Dorsolateral prefrontal cortex (tissue), 122 donors: ENCODE measurements at places on chromosomes 6 and 20. TPM values are rescaled to one million over a fixed set of nuclear protein-coding genes. Genes with fewer than 3 reads are reported as not detected.

Gene REV3L
- total RNA-seq: 87.4 TPM

- no peak for DNase-seq
These were observed 144.5 kb downstream of the CDH26 start for GRCh38 chr20:60102665-60103210.

- no peak for DNase-seq
These were observed 90.1 kb downstream of the CAP2 start for GRCh38 chr6:17483391-17484016.

Gene GPX6
- total RNA-seq: not detected

GRCh38 chr6:7933794-7934193 is 23.2 kb upstream of the TXNDC5 start:
- no peak for DNase-seq

Gene ACOT13
- 27.5 TPM for total RNA-seq

Gene EYA2
- 14.5 TPM for total RNA-seq

Gene GNL1
- 79.6 TPM for total RNA-seq

DNA sequence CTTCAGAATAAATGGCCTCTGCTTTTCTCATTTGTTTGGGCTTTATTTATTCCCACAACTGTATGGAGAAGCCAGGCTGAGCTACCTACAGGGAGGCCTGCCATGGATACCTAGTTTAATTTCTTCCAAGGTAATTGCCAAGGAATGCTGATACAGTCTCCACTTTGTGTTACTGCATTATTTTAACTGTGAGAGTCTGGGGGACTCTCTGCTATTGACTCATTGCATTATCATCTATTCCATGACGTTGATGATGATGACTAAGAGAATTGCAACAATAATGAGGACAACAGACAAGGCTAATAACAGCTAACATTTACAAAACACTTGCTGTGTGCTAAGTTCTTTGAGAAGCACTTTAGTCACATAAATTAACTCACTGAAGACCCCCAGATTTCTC is 88.3 kb upstream of the COL21A1 start:
- DNase-seq: no peak

GRCh38 chr6:100473182-100473581 is 8.5 kb upstream of the SIM1 start:
- DNase-seq: no peak

GRCh38 chr20:6829510-6830116 is 62.1 kb downstream of the BMP2 start:
- no peak for DNase-seq

DNA sequence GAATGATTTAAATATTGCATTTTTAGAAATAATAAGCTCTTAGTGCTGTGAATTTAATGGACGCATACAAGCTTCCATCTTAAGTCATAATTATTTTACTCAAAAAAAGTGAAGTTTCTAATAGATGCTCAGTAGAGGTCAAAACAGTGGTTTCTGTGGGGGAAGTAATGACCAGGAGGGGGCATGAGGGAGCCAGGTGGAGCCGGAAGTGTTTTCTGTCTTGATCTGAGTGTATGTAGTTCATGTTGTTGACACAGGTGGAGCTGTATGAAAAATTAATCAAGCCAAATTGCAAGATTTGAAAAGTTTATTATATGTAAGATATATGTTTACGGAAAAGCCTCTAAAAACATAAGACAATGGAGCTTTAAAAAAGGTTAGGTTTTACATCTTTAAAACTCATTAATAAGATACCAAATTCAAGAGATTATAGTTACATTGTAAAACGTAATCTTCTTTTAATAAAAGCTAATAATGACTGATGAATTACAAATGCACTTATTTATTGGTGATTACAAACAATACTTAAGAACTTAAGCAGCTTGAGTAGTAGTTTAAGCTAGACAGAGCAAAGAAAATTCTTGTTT is 68.0 kb downstream of the PLAGL1 start:
- DNase-seq: no peak

- DNase-seq: no peak
These were observed 102.6 kb downstream of the CDC5L start for GRCh38 chr6:44489910-44490604.

Gene IGF2R
- total RNA-seq: 48.0 TPM

DNA sequence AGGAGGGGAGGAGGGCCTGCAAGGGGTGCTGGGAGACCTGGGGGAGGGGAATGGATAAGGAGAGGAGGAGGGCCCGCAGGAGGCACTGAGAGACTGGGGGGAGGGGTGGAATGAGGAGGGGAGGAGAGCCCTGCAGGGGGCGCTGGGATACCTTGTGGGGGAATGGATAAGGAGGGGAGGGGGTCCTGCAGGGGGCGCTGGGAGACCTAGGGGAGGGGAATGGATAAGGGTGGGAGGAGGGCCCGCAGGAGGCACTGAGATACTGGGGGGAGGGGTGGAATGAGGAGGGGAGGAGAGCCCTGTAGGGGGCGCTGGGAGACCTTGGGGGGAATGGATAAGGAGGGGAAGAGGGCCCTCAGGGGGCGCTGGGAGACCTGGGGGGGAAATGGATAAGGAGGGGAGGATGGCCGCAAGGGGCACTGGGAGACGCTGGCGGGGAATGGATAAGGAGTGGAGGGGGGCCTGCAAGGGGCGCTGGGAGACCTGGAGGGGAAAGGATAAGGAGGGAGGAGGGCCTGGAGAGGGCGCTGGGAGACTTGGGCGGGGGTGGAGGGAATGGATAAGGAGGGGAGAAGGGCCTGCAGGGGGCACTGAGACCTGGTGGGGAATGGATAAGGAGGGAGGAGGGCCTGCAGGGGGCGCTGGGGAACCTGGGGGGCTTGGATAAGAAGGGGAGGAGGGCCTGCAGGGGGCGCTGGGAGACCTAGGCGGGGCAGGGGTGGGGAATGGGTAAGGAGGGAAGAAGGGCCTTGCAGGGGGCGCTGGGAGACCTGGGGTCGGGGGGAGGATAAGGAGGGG is 1.3 kb upstream of the CTCFL start:
- no peak for DNase-seq

DNA sequence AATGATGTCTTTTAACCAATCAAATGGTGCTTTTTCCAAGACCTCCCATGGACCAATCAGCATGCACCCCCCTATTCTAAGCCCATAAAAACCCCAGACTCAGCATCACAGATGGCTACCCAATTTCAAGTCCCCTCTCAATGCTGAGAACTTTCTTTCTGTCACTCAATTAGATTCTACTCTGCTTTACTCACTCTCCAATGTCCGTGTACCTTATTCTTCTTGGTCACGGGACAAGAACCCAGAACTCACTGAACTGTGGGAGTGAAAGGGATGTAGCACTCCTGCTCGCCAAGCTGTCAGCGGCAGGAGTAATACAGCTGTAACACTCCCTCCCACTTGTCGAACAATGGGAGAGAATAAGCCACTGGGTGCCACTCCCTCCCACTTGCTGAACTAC is 20.8 kb upstream of the MAP7 start:
- no peak for DNase-seq

DNA sequence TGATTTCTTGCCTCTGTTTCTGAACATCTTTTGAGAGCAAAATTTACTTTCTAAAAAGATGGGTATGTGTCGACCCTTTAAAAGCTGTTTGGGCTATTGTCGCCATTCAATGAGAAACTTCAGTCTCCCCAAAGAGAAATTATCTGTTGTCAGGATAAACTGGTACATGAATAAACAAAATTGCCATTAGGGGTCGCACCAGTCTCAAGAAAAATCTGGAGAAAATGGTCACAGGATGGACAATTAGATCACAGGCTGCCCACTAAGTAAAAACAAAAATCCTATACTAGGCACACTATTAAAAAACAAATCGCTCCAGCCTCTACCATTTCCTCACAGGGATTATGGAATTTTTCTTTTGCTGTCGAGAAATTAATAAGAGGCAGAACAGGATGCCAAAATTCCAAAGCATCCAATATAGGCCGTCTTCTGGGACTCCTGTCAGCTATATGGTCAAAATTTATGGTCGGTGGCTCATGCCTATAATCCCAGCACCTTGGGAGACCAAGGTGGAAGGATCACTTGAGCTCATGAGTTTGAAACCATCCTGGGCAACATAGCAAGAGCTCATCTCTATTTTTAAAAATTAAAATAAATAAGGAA is 5.5 kb upstream of the HLA-E start:
- DNase-seq: no peak

GRCh38 chr6:90375681-90376439 is 79.2 kb upstream of the BACH2 start:
- no peak for DNase-seq

DNA sequence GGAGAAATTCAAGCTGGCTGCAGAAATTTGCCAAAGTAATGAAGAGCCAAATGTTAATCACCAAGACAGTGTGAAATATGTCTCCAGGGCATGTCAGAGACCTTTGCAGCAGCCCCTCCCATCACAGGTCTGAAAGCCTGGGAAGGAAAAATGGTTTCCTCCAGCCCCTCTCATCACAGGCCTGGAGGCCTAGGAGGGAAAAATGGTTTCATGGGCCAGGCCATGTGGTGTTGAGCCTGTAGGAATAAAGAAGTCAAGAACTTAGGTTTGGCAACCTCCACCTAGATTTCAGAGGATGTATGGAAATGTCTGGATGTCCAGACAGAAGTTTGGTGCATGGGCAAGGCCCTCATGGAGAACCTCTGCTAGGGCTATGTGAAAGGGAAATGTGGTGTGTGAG is 185.0 kb downstream of the SLC35F1 start:
- DNase-seq: no peak

DNA sequence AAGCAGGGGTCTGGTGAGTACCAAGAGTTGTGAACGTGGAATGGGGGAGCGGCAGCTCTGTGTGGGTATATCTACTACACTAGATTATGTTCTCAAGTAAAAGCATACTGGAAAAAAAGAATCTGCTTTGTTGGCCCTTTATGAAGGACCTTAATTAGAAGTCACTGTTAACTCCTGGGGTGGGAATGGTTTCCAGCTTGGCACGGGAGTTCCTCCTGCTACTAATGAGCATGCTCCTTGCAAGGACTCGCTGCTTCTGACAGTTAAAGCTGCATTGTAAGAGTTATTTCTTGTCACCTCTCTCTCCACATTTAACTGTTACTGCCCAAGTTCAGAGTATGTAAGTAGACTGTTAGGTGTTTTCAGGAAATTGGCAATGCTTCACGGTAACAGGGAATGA is 292.7 kb downstream of the ZFAND3 start:
- no peak for DNase-seq

DNA sequence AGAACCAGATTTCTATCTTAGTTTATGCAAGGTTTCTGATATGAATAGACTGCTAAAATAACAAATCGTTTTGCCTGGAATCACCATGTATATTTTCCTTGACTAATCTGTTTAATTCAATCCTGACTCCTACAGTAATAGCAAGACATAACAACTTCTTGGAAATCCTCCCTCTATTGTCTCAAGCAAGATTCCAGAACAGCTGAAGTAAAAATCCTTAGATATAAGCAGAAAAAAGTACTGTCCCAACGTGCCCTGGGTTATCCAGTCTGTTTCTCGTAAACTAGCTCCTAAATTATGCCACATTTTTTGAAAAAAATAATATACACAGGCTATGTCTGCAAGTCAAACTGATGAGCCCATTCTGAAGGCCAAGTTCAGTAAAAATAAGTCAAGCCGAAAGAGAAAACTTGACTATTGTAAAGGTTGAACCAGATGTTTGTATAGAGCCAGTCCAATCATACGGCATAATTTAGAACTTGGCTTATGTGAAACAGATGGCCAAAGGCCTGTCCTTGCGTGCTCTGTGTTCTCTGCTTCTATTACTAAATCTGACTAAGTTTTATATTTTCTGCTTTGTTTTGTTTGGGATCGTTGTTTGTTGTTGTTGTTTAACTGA is 341.6 kb upstream of the NRSN1 start:
- DNase-seq: no peak

Gene OVOL2
- total RNA-seq: 2.0 TPM

- DNase-seq: no peak
These were observed 57.8 kb upstream of the NELFCD start for GRCh38 chr20:58923117-58923712.

DNA sequence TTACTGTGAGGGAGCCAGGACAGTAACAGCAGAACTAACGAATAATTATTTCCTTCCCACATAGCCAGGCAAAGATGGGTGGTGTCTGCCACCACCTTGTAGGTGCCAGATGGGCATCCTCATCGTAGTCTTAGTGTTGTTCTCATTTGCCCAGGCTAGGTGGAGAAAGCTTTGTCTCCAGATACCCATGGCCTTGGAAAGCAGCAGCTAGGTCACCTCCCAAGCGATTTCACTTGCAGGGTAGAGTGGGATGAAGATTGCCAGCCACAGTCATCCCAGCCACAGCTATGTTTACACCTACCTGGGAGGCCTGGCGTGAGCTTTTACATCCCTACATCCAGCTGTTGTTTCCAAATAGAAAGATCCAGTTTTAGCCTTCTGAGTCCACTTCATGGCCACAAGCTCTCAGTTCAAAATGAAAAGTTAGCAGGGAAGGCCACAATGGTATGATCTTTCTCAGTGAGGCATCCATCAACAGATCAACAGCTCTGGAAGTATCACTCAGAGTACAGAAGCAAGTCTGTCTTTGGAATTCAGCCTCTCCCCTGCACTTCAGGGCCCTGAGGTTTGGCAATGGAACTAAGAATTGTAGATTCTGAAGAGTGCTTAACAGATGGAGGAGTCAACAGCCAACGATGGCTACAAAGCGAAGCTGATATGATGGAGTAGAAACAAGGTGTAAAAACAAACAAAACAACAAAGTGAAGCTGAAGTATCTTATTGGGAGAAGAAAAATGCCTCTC is 11.0 kb upstream of the SNRPC start:
- no peak for DNase-seq

Gene ZC2HC1B
- not detected for total RNA-seq

DNA sequence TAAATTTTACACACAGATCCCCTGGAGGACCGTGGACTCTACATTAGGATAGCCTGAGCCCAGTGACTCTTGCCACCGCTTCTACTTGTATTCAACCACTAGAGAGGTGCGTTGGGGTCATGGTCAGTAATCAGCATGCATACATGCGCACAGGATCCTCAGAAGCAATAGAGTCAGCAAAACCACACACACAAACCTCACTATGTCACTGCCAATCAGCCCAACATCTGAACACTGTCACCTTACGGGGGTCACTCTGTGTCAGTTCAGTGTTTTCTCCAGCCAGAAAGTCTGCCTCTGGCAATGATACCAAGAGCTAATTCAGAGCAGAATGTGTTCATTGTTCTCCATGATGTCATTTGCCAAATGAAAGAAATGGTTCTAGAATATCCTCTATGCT is 225.3 kb downstream of the KHDC1L start:
- DNase-seq: no peak
